ENCODE measurements at places on chromosomes 16 and 17.

DNA sequence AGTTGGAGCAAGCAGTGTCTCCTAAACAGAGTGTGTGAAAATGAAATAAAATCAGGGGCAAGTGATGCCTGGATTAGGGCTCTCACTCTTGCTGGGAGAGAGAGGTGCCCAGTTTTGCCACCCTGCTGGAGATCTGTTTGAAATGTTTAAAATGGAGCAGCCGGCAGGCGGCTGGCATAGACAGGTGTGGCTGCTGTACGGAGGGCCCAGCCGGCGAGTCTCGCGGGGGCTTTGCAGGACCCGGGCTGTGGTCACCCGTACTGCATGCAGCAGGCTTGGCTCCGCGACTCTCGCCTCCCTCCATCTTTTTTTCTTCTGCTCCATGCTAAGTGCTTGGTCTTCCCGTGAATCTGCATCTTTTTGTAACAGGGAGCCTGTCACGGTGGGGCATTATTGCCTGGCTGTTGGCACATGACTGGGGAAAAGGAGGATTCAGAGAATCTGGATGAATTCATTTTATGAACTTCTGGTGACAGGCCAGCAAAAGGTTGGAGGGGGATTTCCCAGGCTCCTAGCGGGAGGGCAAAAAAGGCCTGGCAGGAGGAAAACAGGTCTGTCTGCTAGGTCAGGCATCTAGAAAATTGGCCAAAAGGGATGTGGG, 1.8 kb downstream of the ZNRF1 start:
- DNase-seq: peak; percentile 20

- DNase-seq: no peak
These were observed 15.4 kb downstream of the PHF12 start for GRCh38 chr17:28935744-28936460.

DNA sequence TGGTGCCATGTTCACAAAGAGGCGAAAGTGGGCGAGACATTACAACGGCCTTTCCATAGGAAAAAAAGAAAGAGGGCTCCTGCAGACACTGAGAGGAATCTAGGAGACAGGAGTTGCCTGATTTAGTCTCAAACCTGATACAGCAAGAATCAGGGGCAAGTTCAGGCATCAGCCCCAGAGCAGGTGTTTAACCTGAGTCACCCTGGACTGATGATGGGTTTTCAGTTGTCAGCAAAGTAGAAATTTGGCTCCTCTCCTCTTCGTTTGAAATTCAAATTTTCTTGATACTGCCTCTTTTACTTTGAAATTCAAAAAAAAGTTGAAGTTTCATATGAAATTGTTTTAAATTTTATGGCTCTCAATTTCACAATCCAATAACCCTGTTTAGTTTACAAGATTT, 189.5 kb downstream of the ABCC12 start:
- DNase-seq: no peak

DNA sequence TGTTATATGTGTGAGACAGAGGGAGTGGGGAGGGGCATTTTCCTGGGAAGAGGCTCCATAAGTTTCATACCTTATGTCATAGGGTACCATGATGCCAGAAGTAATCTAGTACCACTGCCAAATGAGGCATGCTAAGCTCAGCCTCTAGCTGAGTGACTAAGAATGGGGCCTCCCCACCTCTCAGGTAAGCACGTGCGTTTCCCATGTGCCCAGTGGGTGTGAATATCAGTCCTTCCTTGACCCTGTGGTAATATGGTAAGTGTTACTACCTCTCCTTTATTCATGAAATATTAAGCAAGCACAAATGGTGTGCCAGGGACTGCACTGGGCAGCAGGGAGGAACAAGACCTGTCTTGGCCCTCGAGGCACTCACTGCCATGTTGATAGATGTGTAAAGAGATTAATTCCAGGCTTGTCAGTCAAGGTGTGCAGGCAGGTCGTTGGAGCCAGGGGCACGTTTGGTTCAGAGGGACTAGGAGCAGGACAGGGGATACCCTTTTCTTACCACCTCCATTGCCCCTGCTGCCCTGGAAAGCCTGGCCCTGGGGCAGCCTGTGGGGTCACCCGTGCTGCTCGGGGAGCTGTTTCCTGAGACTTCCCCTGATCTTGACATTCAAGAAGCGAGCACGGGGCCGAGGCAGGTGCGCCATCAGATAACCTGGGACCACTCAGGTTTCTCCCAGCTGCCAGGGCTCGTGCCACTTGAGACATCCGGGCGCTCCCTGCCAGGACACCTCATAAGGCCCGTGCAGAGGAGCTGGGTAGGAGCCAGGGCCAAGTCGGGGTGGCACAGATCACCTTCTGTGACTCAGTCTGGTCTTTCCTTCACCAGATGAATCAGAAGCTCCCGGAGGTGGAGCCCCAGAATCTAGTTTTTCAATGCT, 8.8 kb downstream of the RSAD1 start:
- DNase-seq: peak; percentile 31

DNA sequence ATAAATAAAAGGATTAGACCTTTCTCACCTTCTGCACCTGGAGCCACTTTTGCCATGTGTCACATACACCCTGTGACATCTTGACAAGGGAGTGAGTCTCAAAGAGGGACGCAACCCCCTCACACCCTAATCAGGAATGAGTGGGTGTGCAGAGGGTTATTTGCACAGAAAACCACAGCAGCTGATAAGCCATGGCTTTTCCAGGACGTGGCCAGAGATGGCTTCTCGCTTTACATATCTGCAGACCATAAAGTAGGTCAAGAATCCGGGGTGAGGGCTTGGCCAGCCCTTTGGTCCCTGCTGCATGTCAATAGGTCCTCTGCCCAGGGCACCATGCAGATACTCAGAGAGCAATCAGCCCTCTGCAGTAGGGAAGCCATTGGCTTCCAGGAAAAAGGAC, 2.4 kb upstream of the CD300LF start:
- DNase-seq: no peak

GRCh38 chr17:7217113-7217987, 2.3 kb downstream of the DLG4 start:
- DNase-seq: peak; percentile 74

DNA sequence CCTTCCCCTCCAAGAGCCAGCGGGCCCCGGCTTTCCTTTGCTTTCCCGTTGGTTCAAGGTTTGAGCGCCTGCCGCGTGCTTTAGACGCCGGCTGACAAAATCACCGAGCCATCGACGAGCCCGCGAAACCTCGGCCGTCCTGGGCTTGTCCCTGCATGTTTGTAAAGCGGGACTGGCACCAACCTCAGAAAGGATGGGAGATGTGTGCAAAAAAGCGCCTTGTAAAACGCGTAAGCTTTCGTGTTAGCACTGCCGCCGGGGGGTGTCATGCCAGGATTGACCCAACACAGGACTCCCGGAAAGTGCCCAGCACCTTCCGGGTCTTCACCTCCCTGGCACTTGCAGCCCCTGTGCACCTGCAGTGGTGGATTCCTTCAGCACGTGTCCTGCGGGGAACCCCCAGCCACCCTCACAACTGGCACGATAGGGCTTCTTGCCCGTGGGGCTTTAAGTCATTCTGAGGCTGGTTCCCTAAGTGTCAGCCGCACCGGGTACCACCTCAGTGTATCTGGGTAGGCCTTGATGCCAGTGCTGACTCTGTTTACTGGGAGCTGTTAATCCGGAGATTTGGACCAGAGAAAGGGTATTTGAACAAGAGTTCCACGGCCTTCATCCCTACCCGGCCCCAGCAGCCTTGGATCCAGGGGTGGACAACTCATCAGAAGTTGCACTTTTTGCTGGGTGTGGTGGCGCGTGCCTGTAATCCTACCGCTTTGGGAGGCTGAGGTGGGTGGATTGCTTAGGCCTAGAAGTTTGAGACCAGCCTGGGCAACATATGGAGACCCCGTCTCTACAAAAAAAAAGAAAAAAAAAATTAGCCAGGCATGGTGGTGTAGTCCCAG, 817 bp downstream of the NDUFAF8 start:
- peak; percentile 15 for DNase-seq

GRCh38 chr17:38451030-38451839, 23.0 kb downstream of the ARHGAP23 start:
- peak; percentile 88 for DNase-seq

DNA sequence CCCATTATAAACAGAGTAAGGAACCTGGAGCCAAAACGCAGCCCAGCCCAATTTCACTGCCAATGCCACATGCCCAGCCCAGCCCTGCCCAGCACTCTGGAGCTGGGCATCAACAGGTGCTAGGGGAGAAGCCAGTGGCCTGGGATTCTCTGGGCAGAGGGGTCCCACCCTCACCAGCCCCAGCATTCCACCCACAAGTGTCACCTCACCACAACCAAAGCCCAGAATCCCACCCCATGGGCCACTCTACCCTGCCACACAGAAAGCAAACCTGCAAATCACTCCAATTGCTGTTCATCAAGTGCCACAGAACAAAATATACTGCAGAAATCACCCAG, 102.5 kb upstream of the CDH5 start:
- no peak for DNase-seq

GRCh38 chr17:2176499-2177169, 121.7 kb downstream of the HIC1 start:
- DNase-seq: no peak

DNA sequence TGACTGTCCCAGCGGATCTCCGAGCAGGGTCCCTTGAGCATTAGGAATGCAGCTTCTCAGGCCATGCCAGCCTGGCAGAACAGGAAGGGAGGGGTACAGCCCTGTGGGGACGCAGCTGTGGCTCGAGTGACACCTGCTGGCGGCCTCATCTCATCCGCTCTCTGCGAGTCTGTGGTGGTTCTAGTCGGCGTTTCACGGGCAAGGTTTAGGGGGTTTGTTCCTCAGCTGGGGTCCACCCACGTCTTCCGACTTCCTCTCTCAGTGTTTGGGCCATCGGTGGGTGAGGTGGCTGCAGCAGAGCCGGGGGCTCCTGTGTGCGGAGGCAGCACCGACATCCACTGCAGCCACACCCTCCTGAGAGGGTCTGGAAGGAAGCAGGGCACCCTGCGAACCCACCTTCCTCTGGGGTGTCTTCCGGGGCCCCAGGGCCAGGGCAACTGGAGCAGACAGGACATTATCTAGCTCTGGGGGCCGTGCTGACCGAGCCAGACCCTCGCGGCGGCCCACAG, 33.3 kb downstream of the JPH3 start:
- DNase-seq: peak; percentile 78

DNA sequence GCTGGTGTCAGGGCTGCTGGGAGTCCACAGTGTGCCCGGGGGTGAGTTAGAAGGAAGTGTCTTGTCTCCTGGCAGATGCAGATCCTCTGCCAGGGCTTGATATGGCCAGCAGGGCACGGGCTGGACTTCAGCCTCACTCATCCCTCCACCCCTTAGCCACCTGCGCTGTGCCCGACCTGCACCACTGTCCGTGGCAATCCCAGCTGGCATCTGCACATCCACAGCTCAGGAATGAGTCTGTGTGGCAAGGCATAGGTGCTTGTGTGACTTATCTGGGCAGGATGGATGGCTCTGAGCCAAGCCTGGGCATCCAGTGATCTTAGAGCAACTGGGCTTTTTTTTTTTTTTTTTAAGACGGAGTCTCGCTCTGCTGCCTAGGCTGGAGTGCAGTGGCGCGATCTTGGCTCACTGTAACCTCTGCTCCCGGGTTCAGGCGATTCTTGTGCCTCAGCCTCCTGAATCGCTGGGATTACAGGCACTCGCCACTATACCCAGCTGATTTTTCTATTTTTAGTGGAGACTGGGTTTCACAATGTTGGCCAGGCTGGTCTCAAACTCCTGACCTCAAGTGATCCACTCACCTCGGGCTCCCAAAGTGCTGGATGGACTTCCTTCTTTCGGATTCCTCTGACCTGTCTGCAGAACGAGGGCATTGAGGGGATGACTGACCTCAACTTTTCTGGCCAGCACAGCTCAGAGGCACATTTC, 22.5 kb upstream of the CACNG1 start:
- DNase-seq: no peak

- peak; percentile 68 for DNase-seq
These were observed 6.2 kb upstream of the SMG1 start for GRCh38 chr16:18932243-18932987.

DNA sequence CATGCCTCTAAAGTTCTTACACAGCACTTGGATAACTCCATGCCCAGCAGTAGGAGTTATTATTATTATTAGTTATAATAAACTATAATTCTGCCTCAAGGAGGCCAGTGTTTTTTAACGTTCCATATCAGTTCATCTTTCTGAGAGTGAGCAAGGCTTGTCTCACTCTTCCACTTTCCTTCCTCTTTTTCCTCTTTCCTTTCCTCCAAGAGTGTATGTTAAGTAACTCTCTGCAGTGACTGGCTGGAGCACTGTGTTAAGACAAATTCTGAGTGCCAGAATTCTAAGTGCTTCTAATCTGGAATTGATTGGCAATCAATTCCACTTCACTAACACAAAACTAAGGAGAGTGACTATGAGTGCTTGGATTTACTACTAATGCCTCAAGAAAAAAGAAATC, 16.4 kb downstream of the CLEC19A start:
- DNase-seq: no peak

DNA sequence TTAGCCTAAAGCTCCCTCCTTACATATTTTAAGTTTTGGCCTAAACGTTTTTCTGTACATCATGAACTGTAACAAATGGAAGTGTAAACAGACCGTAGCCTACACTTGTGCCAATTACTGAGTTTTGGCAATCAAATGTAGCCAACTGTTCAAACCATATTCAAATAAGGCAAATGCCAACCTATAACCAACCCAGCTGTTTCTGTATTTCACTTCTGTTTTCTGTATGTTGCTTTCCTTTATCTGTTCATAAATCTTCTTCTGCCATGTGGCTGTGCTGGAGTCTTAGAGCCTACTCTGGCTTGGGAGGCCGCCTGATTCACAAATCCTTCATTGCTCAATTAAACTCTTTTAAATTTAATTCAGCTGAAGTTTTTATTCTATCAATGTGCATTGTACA, 6.9 kb upstream of the C16orf78 start:
- DNase-seq: no peak

DNA sequence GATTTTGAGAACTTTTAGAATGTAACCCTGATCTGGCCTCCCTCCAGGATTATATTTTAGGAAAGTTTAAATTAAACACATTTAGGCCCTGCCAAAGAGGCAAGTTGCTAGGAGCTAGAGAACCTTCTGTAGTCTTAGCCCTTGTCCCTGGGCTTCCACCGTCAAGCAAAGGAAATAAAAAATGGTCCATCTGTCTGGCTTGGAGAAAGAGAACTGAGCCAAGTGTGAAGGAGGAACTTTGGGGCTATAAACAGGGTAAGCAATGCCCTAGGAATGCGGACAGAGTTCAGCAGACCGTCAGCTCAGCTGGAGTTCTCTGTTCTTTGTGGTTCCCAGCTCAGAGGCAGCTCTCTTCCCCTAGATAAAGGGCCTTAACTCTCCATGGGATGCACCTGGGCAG, 29.6 kb downstream of the RCVRN start:
- peak; percentile 79 for DNase-seq

- peak; percentile 28 for DNase-seq
These were observed 27.9 kb downstream of the GABARAPL2 start for GRCh38 chr16:75593825-75594820.

- peak; percentile 61 for DNase-seq
These were observed 135.4 kb upstream of the AXIN2 start for GRCh38 chr17:65696739-65697394.

DNA sequence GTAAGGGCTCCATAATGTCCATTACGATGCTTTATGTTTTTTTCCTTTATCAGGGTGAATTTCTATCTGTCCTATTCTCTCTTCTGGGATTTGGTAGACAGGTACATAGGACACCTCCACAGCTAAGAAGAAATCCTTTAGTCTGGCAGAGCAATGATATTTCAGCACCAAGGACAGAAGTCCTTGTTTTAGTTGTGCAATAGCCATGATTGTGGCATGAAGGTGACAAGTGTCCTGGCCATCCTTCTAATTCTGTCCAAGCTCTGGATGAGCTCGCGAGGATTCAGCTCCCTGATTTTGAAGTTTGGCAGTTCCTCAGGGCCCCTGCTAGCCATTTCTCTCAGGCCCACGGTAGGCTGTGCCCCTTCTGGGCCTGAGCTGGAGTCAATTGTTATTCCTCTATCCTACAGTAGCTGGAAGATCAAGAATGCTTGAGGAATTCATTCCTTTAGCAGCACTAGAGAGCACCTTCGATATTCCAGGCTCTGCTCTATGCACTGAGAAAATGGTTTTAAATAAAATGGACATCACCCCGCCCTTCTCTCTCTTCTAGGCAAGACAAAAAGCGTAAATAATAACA, 320.8 kb downstream of the XYLT1 start:
- DNase-seq: no peak

All from AG08395 (cell line).